ENCODE measurements at places on chromosomes 13 and 19. TPM values are rescaled to one million over a fixed set of nuclear protein-coding genes. Genes with fewer than 3 reads are reported as not detected.

GRCh38 chr13:45590066-45590465 is 25.5 kb downstream of the ERICH6B start:
- DNase-seq = no peak

The FOXA3 gene
- 3.3 TPM for total RNA-seq

GRCh38 chr13:63128716-63129115 is 1713.1 kb upstream of the PCDH20 start:
- DNase-seq = no peak

- no peak for DNase-seq
These were observed 14.0 kb downstream of the DPP9 start for GRCh38 chr19:4709440-4710280.

- DNase-seq = no peak
These were observed 492.4 kb downstream of the SUCLA2 start for GRCh38 chr13:47508527-47509228.

The DNM2 gene
- 123 TPM for total RNA-seq

GRCh38 chr13:56893843-56894242 is 246.9 kb upstream of the PRR20A start:
- no peak for DNase-seq

GRCh38 chr19:28574212-28574611 is 638.7 kb downstream of the UQCRFS1 start:
- DNase-seq = no peak
